ENCODE measurements at places on chromosomes 3 and 15.
A peak's percentile ranks its signal among the peaks of the same experiment; 100 is the strongest.

DNA sequence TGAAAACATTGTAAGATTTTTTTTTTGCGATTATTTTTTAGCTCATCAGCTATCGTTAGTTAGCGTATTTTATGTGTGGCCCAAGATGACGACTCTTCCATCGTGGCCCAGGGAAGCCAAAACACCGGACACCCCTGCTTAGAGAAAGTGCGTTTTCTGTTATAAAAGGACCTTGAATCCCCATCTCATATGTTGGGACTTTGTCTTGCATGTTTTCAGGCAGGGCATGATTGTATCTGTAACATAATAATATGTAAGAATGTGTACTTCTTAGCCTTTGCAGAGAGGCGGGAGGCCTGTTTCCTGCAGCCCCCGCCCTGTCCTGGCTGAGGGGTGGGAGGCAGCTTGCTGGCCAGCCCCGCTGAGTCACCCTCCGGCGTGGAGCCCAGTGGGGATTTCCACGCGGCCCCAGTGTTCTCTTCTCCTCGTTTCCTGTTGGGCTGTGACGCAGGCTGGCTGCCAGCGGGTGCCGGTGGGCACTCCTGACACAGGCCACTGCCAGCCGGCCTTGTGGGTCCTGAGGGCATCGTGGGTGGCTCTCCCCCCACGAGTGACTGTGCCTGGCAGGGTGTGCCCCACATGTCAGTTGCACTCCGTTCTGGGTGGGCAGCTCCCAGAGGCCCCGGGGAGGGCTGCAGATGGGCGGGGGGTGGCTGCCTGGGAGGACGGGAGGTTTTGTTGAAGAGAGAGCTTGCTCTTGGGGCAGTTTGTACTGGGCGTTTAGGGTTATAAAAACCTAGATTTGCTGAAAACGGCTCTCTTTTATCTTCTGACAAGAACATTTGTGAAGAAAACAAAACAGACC is 55.6 kb downstream of the SMAD3 start:
- no peak for DNase-seq

DNA sequence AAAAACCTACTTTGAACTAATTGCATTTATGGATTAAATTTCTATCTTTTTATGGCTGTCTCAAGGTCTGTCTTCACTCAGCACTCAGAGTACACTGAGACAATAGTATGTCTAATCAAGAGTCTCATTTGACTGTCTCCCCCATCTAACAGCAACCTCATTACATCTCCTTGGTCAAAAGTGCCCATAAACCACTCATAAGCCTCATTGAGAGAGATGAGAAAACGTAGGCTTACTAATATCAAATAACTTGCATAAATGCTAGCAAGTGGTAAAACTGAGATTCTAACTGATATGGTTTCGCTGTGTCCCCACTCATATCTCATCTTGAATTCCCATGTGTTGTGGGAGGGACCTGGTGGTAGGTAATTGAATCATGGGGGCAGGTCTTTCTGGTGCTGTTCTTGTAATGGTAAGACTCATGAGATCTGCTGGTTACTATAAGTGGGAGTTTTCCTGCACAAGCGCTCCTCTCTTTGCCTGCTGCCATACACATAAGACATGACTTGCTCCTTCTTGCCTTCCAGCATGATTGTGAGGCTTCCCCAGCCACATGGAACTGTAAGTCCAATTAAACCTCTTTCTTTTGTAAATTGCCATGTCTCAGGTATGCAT is 113.9 kb downstream of the TFDP2 start:
- no peak for DNase-seq

GRCh38 chr3:62529230-62529629 is 155.9 kb upstream of the FEZF2 start:
- DNase-seq = peak; percentile 22

- DNase-seq = no peak
Measured at GRCh38 chr15:41774882-41775417, 666 bp downstream of the MAPKBP1 start.

- no peak for DNase-seq
Measured at GRCh38 chr15:57069423-57069822, 151.0 kb downstream of the TCF12 start.

- DNase-seq = peak; percentile 31
Measured at GRCh38 chr3:98733812-98734281, 29.3 kb upstream of the ST3GAL6 start.

- no peak for DNase-seq
Measured at GRCh38 chr3:140994316-140994715, 52.7 kb downstream of the SLC25A36 start.

- DNase-seq = no peak
Measured at GRCh38 chr3:71121429-71122167, 461.9 kb downstream of the FOXP1 start.

DNA sequence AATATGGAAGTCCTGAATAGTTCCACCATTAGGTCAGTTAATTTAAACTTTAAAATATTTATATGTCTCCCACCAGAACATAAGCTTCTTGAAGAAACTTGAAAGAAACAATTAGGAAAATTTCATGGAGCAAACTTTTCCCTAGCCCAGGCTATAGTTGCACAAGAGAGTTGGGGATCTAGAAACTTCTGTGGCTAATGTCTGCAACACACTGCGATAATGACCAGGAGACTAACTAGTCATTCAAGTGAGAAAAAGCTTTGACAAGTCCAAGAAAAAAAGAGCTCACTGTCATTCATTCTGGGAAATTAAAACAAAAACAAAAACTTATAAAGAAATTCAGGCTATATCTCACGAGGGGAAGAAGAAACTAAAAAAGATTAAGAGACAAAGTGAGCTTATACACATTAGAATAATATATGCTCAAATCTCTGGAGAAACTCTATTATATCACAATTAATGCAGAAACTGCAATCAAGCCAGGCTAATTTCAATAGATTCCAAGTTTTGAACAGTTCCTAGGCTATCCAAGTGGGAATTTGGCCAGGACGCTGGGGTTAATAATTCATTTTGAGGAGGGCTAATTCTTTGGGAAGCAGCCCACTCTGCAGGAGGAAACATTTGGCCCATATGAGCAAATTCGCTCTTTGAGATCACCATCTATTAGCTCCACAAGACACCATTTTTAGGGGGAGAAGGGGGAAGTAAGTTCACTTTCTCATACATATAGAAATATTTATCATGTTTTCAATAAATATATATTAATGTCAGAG is 134.6 kb downstream of the MEIS2 start:
- no peak for DNase-seq

- DNase-seq = no peak
Measured at GRCh38 chr15:33059184-33059583, 135.3 kb downstream of the FMN1 start.

DNA sequence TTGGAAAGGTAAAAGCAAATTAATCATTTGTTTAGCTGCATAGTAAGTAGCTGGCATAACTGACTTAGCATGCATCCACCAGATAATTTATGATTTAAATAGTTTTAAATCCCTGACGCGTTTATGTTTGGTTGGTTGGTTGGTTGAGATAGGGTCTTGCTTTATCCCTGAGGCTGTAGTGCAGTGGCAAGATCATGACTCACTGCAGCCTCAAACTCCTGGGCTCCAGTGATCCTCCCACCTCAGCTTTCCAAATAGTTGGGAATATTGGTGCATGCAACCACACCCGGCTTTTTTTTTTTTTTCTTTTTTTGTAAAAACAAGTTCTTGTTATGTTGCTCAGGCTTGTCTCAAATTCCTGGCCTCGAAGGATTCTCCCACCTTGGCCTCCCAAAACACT is 263.4 kb downstream of the MCTP2 start:
- DNase-seq = no peak

DNA sequence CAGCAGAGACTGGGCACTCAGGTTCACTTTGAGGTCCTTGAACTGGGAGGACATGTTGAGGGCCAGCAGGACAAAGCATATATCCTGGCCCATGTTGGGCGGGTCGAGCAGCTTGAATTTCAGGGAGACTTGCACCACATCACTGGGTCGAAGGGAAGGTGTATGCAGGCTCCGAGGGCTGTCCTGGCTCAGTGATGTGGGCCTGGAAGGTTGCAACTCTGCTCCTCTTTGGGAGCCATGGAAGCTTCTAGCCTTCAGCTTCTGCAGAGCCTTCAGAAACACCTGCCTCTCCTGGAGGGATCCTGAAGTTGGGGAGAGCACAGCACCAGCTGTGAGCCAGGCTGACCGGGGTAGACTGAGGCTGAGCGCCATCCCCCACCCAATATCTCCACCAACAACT is 14.7 kb upstream of the EPB42 start:
- no peak for DNase-seq

GRCh38 chr3:150798122-150798618 is 35.2 kb upstream of the SIAH2 start:
- no peak for DNase-seq

DNA sequence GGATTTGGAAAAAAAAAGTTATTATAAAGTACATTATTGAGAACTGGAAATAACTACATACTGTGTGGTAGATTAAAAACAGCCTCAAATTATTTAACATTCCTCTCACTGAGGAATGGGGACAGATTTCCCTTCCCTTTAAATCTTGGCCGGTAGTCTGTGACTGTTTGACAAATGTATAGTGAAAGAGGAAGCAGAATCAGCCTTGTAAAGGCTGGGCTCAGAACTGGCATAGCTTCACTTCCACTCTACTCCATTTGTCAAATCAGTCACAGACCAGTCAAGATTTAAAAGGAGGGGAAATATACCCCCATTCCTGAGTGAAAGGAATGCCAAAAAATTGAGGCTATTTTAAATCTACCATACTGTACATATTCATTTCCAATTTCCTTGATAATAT is 18.2 kb upstream of the B4GALT4 start:
- DNase-seq = no peak

- no peak for DNase-seq
Measured at GRCh38 chr15:56812961-56813360, 79.7 kb upstream of the ZNF280D start.

GRCh38 chr15:57376696-57377477 is 582 bp downstream of the CGNL1 start:
- DNase-seq = peak; percentile 77

GRCh38 chr3:188326111-188326510 is 172.2 kb downstream of the LPP start:
- DNase-seq = no peak

DNA sequence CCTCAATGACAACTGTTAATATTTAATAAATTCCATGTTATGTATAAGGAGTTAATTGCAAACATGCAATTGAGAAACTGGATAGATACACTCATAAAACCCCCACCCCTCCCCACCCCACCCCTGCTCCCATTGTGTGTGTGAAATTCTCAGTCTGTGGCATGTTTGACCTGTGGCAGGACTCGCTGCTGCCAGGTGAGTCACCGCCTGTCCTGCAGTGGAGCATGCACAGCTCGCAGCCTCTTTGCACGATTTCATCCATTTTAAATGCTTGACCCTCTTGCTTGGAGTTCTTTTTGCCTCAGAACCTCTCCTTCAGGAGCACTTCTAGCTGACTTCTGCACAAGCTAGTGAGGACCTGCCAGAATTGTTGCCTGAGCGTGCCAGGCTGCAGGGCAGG is 5.3 kb upstream of the APEH start:
- DNase-seq = no peak

- no peak for DNase-seq
Measured at GRCh38 chr3:56858331-56858730, 56.6 kb upstream of the ARHGEF3 start.

DNA sequence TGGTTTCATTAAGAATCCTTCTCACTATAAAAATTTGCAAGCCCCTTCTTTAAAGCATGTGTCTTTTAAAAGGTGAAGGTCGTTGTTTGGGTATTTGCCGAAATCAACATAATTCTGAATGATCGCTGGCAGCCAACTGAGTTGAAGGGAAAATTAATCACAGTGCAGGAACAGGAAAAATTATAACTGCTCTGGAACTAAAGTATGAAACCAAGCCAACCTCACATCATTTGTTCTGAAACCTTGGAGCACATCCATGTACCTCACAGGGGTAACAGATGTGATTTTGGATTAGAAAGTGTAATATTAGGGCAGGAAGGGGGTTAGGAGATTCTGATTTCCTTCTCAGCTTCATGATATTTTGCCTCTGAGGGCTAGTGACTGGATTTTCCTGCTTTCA is 52.2 kb upstream of the PTX3 start:
- DNase-seq = no peak

DNA sequence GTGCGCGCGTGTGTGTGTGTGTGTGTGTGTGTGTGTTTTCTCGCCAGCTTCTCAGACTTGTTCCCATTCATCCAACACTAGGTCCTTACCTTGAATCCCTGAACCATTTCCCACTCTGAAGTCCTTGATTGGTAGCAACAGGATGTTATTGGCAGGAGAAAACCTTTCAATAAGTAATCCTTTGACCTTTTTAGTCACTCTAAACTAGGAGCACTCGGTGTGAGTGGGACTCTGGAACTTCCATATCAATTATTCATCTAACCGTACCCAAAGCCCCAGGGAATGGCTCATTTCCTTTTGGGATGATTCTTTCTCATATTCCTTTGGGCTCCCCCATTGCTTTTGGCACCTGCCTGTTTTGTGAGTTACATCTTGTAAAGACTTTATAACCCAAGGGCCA is 140.2 kb upstream of the SPRED1 start:
- DNase-seq = no peak

DNA sequence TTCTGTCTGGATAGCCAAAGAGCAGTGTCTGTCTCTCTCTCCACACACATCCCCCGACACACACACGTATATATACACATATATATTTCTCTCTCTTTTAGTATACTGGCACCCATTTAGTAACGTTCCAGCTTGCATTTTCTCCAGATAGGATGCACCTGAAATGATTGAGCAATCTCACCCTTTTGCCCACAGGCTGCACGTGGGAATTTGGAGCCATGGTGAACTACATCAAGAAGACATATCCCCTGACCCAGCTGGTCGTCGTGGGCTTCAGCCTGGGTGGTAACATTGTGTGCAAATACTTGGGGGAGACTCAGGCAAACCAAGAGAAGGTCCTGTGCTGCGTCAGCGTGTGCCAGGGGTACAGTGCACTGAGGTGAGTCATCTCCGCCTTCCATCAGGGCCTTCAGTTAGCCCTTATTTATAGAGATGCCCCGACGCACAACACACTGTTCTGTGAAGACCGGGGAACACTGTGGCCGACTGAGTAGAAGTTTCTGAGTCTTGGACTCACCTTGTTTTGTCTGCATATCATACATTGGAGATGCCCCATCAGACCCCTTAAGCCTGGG is 45.7 kb downstream of the RLBP1 start:
- no peak for DNase-seq

DNA sequence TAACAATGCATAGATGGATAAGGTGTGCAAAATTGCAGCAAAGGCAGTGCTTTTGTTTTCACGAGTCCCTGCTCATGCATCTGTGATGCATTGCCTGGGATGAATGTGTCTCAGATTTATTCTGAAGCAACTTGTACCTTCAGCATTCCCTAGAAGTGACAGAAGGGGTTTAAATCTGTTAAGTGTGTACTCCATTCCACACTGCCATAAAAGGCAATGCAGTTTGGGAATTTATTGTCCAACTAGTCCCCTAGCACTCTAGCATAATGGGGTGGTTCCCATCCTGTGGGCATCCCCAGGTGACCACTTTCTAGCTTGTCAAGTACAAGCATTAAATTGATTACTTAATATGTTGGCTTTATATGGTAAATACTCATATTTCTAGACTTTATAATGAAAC is 306.5 kb upstream of the CBLB start:
- no peak for DNase-seq

- no peak for DNase-seq
Measured at GRCh38 chr3:4722103-4722502, 229.0 kb downstream of the ITPR1 start.

Measured in retina (tissue), 1 donor.